ENCODE measurements at places on chromosomes 6 and 20. TPM values are rescaled to one million over a fixed set of nuclear protein-coding genes. Genes with fewer than 3 reads are reported as not detected.

The SPTLC3 gene
- total RNA-seq, result 0.26 TPM

DNA sequence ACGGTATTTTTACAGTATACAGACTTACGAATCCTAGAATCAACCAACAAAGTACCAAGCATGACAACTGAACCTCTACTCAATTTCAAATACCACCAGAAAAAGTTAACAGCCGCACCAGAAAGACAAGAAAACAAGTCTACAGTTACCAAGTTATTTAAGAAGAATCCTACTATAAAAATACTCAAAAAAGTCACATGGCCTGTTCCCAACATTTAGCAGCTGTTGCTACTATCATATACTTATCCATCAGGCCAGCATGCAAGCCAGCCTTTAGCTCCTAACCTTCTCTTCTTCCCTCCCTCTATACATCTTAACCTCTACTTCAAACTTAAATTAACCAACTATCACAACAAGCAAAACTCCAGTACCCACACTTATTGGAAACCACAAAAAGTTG lies 1.9 kb downstream of the SYNCRIP start:
- DNase-seq, result no peak
- H3K27ac ChIP-seq, result peak overlapping the region; percentile 98
- H3K4me1 ChIP-seq, result peaks cover 53% of the 10 kb centered on the region
- no peaks in the 10 kb centered on the region for H3K27me3 ChIP-seq
- peaks cover 60% of the 10 kb centered on the region for H3K36me3 ChIP-seq
- H3K4me3 ChIP-seq, result peak overlapping the region; percentile 86

- peaks cover 5% of the 10 kb centered on the region for H3K27me3 ChIP-seq
- no peaks in the 10 kb centered on the region for H3K36me3 ChIP-seq
- no peak overlapping the region for H3K27ac ChIP-seq
- DNase-seq, result no peak
- no peaks in the 10 kb centered on the region for H3K4me1 ChIP-seq
Observed at GRCh38 chr6:39432330-39433025, 110.0 kb upstream of the KCNK16 start.

The PLCB4 gene
- total RNA-seq, result not detected

DNA sequence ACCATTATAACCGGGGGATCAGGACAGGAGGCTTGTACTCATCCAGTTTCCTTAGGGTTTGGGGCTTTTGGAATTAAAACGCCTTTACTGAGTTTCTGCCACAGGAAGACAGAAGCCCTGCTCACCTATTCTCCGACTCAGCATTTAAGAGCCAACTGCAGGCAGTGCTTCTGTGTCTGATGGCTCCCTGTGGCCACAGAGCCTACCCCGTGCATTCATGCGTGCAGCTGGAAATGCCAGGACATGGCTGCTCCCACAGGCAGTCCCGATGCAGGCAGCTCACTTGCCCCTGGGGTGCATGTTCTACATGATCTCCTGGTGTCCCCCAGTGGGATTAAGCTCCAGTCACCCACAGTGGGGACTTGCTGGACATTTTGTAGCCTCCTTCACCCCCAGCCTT lies 22.2 kb downstream of the ZNF831 start:
- H3K27ac ChIP-seq, result no peak overlapping the region
- peaks cover 21% of the 10 kb centered on the region for H3K36me3 ChIP-seq
- no peak overlapping the region for H3K4me3 ChIP-seq

The TRIM15 gene
- 1.6 TPM for total RNA-seq

DNA sequence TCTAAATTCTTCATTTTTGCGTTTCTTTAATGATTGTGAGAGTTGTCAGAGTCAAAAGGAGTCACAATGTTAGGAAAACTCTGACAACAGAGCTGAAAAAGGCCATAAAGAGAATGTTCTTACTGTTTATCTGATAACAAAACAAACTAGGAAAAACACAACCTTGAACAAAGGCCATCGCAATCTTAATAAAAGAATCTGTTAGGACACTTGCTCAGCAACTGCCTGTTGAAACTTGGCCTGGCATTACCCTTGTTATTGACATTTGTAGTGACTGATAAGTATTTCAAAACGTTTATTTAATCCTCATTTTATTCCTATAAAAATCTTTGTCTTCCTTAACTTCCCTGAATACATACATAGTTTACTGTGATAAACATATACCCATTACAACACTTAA lies 15.7 kb downstream of the GSTA1 start:
- no peak for DNase-seq
- no peaks in the 10 kb centered on the region for H3K4me1 ChIP-seq
- peaks cover 2% of the 10 kb centered on the region for H3K27me3 ChIP-seq
- H3K36me3 ChIP-seq, result no peaks in the 10 kb centered on the region
- no peak overlapping the region for H3K27ac ChIP-seq
- no peak overlapping the region for H3K4me3 ChIP-seq

DNA sequence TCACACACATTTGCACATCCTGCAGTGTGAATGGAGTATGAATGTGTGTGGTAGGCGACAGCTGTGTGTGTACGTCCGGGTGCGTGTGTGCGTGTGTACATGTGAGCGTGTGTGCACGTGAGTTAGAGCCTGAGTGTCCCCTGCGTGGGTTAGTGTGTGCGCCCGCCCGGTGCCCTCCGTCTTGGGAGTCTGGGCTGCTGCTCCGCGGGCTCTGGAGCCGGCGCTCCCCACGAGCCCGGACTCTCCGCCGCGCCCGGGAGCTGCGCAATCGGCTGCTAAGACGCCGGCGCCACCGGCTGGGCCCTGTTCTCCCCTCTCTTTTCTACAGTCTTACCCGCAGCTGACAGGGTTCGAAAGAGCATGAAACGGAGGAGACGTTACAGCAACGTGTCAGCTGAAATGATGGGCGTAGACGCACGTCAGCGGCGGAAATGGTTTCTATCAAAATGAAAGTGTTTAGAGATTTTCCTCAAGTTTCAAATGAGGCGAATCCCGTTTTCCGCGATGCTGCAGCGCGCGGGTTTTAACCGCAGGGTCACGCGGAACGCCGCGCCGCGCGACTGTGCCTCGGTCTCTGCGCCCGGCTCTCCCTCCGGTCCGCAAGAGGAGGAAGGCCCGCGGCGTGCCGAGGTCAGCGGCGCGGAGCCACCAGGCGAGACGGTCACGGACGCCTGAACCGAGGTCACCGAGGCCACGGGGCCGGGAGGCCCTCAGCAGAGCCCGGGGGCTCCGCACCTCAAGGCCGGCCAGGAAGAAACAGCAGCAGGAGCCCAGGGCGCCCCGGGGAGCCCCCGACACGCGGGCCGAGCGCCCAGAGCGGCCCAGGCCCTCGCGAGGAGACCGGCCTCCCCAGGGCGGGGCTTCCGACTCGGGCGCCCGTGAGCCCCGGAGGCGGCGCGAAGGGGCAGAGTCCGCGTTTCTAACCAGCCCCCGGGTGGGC lies 95.3 kb upstream of the BHLHE23 start:
- H3K27ac ChIP-seq, result peak overlapping the region; percentile 72
- peak overlapping the region; percentile 77 for H3K4me3 ChIP-seq
- H3K4me1 ChIP-seq, result peaks cover 6% of the 10 kb centered on the region
- H3K27me3 ChIP-seq, result no peaks in the 10 kb centered on the region
- H3K36me3 ChIP-seq, result no peaks in the 10 kb centered on the region

Measured in activated CD4-positive, alpha-beta memory T cell treated with anti-CD3 and anti-CD28 coated beads for 36 hours (primary cell).